HepG2 (cell line): ENCODE measurements at places on chromosomes 13 and 19. TPM values are rescaled to one million over a fixed set of nuclear protein-coding genes. Genes with fewer than 3 reads are reported as not detected.

GRCh38 chr19:31314849-31315629, 34.2 kb downstream of the TSHZ3 start:
- no peaks in the 10 kb centered on the region for H3K36me3 ChIP-seq
- no peak overlapping the region for H3K4me3 ChIP-seq

DNA sequence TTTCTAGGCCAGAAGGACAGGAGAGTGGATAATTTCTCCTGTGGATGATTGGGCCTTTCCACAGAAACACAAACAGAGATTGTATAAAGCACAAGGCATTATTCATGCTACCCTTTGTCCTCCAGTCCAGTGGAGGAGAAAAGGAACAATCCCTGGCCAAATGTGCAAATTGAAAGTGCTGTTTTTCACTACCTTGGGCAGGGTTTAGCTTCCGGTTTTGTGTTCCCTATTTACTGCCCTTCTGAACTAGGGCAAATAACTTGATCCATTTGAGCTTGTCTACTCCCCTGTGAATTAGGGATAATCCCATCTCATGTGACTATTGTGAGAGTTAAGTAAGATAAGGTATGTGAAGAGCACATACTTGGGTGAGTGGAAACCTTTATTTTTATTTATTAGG, 13.3 kb downstream of the PDX1 start:
- H3K4me1 ChIP-seq = no peaks in the 10 kb centered on the region
- no peak for DNase-seq
- H3K27me3 ChIP-seq = no peaks in the 10 kb centered on the region
- no peaks in the 10 kb centered on the region for H3K36me3 ChIP-seq
- no peak overlapping the region for H3K27ac ChIP-seq
- H3K4me3 ChIP-seq = no peak overlapping the region

- no peak overlapping the region for H3K27ac ChIP-seq
- H3K4me3 ChIP-seq = no peak overlapping the region
- H3K36me3 ChIP-seq = no peaks in the 10 kb centered on the region
- DNase-seq = no peak
- peaks cover 17% of the 10 kb centered on the region for H3K4me1 ChIP-seq
Measured at GRCh38 chr13:114111577-114111976, 20.8 kb downstream of the RASA3 start.

DNA sequence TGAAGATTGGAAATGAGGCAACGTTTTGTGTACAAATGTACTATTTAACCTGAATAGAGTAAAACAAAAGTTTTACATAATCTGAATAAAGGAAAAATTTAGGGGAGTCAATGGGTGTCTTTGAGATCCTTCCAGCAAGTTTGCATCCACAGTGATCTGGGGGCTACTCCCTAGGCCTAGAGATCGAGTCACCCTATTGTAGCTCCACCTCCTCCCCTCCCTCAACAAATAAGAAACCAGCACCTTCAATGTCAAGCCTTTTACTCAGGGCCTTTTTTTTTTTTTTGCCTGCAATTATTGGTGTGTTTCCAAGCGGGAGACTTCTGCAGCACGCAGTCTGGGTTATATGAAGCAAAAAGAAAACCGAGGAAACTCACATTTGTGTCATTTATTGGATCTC, 16.3 kb upstream of the RAP2A start:
- 0 out of 2 replicates have a peak, but pooled peaks cover 6% of the 10 kb centered on the region for H3K4me1 ChIP-seq
- H3K27me3 ChIP-seq = no peaks in the 10 kb centered on the region
- no peaks in the 10 kb centered on the region for H3K36me3 ChIP-seq
- no peak overlapping the region for H3K27ac ChIP-seq
- no peak for DNase-seq

DNA sequence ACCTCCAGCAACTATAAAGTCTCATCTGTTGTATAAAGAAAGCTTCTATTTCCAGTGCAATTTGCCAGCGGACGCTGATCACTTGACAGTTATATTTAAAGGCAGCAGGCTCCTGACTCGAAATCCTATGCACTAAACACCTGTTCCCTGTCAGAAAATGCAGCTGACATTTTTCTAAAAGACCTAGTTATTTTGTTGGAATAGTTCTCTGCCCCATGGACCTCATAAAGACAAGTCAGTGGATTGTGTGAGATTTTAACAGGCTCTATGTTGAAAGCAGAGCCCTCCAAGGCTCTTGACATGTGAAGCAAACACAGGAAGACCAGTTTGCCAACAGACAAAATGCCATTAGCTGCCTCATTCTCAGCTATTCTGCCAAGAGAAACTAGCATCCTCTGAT, 304.7 kb upstream of the KLF12 start:
- no peaks in the 10 kb centered on the region for H3K4me1 ChIP-seq
- H3K27ac ChIP-seq = no peak overlapping the region
- H3K27me3 ChIP-seq = no peaks in the 10 kb centered on the region
- no peak overlapping the region for H3K4me3 ChIP-seq

Gene PABPC3
- total RNA-seq = 0.04 and 0.06 TPM in 2 replicates

DNA sequence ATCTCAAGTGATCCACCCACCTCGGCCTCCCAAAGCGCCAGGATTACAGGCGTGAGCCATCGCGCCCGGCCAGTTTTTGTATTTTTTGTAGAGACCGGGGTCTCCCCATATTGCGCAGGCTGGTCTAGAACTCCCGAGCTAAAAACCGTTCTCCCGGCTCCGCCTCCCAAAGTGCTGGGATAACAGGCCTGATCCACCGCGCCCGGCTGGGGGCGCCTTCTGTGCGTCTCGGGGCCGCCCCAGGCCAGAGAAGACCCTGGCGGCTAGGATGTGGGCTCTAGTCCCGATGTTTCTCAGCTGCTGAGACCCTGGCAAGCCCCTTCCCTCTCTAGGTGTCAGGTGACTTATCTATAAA, 3.6 kb downstream of the ARHGAP45 start:
- no peak overlapping the region for H3K4me3 ChIP-seq
- H3K27me3 ChIP-seq = no peaks in the 10 kb centered on the region
- DNase-seq = no peak
- H3K27ac ChIP-seq = no peak overlapping the region

Gene KLHL1
- total RNA-seq = not detected in 2 replicates

DNA sequence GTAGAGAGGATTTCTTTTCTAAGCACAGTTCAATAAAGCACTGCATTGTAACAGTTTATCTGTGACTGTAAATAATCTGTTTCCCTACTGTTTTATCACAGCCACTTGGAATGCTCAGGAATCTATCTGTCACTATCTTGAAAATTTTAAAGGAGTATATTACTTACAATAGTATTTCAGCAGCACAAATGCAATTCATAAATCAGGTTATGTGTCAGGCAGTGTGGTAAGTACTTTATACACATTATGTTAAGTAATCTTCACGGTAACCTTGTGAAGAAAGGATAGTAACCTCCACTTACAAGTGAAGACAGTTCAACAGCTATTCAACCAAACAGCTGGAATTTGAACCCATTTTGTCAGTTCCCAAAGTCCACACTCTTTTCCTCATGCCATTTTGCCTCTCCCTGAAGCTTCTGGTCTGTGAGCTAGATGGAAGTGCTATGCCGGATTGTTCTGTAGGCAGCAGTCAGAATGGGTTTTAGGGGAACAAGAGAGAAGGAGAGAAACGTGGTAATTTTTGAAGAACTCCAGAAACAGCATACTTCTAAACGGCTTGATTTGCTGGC, 125.0 kb downstream of the KLF12 start:
- no peak overlapping the region for H3K4me3 ChIP-seq
- H3K4me1 ChIP-seq = peaks cover 15% of the 10 kb centered on the region
- no peak overlapping the region for H3K27ac ChIP-seq
- H3K36me3 ChIP-seq = no peaks in the 10 kb centered on the region
- H3K27me3 ChIP-seq = no peaks in the 10 kb centered on the region

GRCh38 chr13:54945973-54946372, 1917.4 kb downstream of the OLFM4 start:
- no peaks in the 10 kb centered on the region for H3K27me3 ChIP-seq
- H3K27ac ChIP-seq = no peak overlapping the region
- no peak overlapping the region for H3K4me3 ChIP-seq
- H3K36me3 ChIP-seq = no peaks in the 10 kb centered on the region
- H3K4me1 ChIP-seq = no peaks in the 10 kb centered on the region

DNA sequence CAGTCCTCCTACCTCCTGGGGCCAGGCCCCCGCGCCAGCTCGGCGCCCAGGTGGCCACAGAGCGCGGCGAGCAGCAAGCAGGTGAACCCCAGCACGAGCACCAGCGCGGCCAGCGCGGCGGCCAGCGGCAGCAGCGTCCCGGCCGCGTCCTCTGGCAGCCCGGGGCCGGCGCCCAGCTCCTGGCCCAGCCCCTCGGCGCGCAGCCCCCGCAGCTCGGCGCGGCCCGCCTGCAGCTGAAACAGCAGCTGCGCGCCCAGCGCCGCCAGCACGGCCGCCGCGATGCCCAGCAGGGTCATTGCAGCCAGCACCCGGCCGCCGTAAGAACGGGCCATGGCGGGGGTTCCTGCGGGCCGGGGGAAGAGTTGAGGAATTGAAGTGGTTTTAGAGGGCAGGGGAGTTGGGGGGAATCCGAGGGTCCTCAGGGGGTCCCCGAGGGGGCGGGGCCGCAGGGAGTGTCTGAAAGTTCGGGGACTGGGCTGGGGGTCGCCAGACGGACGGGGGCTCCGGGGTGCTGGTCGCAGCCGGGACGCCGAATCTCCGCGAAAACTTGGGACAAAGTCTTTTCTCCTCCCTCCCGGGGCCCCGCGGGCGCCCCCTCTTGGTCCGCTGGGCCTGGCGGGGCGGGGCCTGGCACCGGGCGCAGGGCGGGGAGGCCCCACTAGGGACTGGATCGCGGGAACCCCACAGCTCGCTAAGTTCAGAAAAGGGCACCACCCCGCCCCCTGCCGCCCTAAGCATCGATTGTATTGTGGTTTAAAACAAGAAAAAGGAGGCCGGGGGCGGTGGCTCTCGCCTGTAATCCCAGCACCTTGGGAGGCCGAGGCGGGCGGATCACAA, at the start of gene TMEM221:
Gene TMEM221, minus strand, starts transcription at position 538 of the 837 bp plus-strand sequence. Its CDS starts 206 bp downstream, at position 332.
- 0 out of 2 replicates have a peak, but pooled peaks cover 7% of the 10 kb centered on the region for H3K4me1 ChIP-seq
- H3K27ac ChIP-seq = no peak within 1 kb of the TSS
- DNase-seq = no peak

Gene MAST1
- total RNA-seq = 0.27 and 0.73 TPM in 2 replicates

Gene SLC5A5
- not detected in 2 replicates for total RNA-seq

GRCh38 chr19:1489463-1490310, 463 bp downstream of the PCSK4 start:
- H3K27me3 ChIP-seq = no peaks in the 10 kb centered on the region
- H3K27ac ChIP-seq = peak overlapping the region; percentile 67
- peaks cover 41% of the 10 kb centered on the region for H3K4me1 ChIP-seq

DNA sequence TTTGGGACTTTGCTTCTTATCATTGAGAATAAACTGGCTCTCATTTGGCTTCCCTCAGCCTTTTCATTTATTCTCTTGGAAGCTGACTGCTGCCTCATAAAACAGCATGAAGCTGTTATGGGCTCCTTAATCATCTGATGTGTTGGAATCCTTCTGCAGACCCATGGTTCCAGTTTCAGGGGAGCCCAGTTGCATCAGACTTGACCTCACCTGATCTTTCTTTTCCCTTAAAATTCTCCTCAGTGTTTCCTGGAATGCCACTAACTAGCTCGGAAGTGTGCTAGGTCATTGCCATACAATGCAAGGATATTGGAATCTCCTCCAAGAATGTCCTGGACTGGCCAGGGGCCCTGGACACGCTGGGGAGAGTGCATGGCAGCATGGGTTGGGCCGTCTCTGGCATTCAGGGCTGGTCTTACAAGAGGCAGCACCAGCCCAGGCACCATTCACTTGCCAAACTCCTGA, 158.7 kb downstream of the FLT1 start:
- peaks cover 1% of the 10 kb centered on the region; the same call in 1 of the 2 replicates for H3K27me3 ChIP-seq
- no peak for DNase-seq
- H3K36me3 ChIP-seq = no peaks in the 10 kb centered on the region
- no peak overlapping the region for H3K27ac ChIP-seq
- no peaks in the 10 kb centered on the region for H3K4me1 ChIP-seq

- peaks cover 35% of the 10 kb centered on the region for H3K4me1 ChIP-seq
- no peaks in the 10 kb centered on the region for H3K36me3 ChIP-seq
- no peaks in the 10 kb centered on the region for H3K27me3 ChIP-seq
- H3K4me3 ChIP-seq = peak overlapping the region; percentile 38
Measured at GRCh38 chr19:16262618-16263017, 62.0 kb upstream of the KLF2 start.

- H3K4me1 ChIP-seq = no peaks in the 10 kb centered on the region
- no peak overlapping the region for H3K27ac ChIP-seq
- H3K36me3 ChIP-seq = no peaks in the 10 kb centered on the region
- DNase-seq = no peak
Measured at GRCh38 chr13:28067491-28067890, 32.9 kb downstream of the FLT3 start.

GRCh38 chr19:41612483-41612882, 14.4 kb downstream of the CEACAM4 start:
- H3K27me3 ChIP-seq = no peaks in the 10 kb centered on the region
- no peak for DNase-seq
- H3K36me3 ChIP-seq = no peaks in the 10 kb centered on the region
- no peaks in the 10 kb centered on the region for H3K4me1 ChIP-seq
- no peak overlapping the region for H3K4me3 ChIP-seq
- H3K27ac ChIP-seq = no peak overlapping the region

Gene KMT5C
- 2.1 and 5.5 TPM in 2 replicates for total RNA-seq

GRCh38 chr19:19711934-19712828, 20.7 kb downstream of the ZNF14 start:
- peaks cover 39% of the 10 kb centered on the region for H3K36me3 ChIP-seq
- no peaks in the 10 kb centered on the region for H3K27me3 ChIP-seq
- DNase-seq = no peak
- H3K27ac ChIP-seq = no peak overlapping the region

DNA sequence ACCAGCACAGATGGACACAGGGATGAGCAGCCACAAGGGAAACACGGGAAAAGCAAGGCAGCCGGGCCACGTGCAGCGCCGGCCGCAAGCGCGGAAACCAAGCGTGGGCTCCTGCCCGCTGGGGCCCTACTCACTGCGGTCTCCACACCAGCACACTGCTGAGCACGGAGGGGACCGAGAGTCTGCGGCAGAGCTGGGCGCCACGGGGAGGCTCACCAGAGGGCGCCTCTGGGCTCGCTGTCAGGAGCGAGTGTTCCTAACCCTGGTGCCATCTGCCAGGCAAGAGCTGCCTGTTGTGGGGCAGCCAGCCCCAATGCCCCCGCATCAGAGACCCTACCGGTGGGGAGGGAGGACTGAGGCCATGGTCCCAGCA, 26.5 kb downstream of the MPND start:
- DNase-seq = no peak
- no peak overlapping the region for H3K4me3 ChIP-seq
- no peaks in the 10 kb centered on the region for H3K27me3 ChIP-seq
- no peak overlapping the region for H3K27ac ChIP-seq
- H3K4me1 ChIP-seq = peaks cover 15% of the 10 kb centered on the region

DNA sequence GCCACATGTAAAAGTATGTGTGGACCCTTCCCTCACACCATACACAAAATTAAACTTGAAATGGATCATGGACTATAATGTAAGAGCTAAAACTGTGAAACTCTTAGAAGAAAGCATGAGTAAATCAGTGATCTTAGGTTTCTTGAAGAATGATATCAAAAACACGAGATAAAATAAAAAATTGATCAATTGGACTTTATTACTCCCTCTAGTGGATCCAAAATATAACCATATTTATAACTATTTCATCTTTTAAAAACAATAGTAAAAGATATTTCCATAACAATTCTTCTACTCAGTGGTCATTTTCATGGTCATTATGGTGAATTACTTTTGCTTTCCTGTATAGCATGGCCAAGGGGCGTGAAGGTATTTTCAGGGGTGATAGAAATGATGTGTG, 174.6 kb upstream of the LSM14A start:
- no peaks in the 10 kb centered on the region for H3K36me3 ChIP-seq
- DNase-seq = no peak
- no peak overlapping the region for H3K27ac ChIP-seq
- H3K4me1 ChIP-seq = no peaks in the 10 kb centered on the region
